Astrocyte of the spinal cord (primary cell): ENCODE measurements at places on chromosomes 3 and 15.
A peak's percentile ranks its signal among the peaks of the same experiment; 100 is the strongest.

DNA sequence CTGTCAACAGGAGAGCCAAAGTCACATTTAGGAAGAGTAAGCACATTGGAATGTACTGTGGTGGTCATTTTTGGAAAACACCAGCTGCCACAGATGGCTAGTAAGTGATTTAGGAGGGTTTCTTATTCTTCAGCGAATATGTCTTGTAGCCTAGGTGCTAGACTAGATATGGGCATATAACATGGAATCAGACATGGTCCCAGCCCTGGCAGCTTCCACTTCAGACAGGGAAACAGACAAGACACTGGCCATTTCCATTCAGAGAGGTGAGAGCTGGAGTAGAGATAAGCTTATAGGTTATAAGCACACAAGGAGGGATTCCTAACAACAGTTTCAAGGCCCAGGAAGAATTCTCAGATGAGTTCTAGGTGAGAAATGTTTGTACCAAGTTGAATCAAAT, 28.2 kb upstream of the BFSP2 start:
- DNase-seq: no peak

DNA sequence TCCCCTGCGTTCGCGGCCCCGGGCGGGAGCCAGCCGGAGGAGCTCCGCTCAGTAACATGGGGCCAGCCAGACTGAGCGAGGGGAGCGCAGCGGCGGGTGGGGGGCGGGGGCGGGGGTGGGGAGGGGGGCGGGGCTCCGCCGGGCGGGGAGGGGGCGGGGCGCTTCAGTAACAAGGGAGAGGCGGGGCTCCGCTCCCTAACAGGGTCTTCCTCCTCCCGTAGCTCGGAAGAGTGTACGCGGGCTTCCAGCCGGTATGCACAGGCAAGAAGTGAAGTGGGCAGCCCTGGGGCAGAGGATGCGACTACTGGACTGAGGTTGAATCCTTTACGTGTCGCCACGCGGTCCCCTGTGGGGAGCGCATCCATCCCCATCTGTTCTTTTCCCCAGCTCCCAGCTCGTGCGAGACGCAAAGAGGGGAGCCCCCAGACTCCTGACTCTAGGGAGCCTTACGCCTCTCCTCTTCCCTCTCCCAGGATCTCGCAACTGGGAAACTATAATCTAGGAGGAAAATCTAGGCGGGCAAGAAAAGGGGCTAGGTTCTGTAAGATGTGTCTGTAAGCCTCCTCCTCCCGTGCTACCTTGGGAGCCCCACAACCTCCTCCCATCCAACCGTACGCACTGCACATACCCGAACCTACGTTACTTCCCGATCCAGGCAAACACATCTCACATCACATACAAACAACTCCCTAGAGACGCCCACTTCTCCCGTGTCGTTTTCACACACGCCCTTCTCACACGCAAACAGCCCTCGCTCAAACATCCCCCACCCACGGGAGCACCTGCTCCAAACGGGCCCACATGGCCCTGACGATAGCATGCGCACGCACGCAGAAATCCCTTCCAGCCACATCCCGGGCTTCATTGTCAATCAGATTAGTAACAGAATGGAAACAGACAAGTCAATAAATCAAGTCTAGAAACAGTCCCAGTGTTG, at the start of gene SHF:
TSS of gene SHF (minus strand) at position 73 of the 937 bp plus-strand sequence. CDS start at position 58, 15 bp downstream.
- DNase-seq: peak; percentile 28

GRCh38 chr3:156443079-156443478, 111.8 kb downstream of the SSR3 start:
- DNase-seq: no peak

DNA sequence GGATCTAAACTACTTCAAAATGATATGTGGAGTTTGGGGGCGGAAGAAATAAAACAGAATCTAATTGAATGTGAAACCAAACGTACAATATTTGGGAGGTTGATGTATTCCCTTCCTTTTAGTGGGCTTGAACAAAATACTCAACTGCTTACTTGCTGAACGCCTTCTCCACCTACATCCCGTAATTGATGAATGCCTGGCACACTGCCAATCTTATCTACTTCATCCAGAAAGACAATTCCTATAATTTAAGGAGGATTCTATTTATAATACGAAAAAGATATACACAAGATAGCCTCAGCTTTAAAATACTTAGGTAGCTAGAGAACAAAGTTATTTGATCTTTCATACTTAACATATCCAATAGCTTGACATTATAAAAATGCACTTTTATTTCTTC, 23.1 kb upstream of the PDCD7 start:
- no peak for DNase-seq

DNA sequence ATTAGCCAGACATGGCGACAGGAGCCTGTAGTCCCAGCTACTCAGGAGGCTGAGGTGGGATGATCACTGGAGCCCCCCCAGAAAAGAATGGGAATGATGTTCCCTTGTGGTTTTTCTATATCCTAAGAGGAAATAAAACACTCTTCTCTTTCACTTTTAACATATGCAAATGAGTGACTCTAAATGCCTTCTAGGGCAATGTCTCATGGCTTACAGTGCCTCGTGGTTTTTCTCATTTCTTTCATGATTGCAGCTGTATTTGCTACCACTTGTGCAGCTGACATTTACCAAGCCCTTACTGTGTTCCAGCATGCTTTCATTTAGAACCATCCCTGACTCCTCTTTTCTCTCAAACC, 26.4 kb downstream of the STOML1 start:
- peak; percentile 62 for DNase-seq

- DNase-seq: no peak
Measured at GRCh38 chr3:18745472-18745871, 320.3 kb upstream of the SATB1 start.

GRCh38 chr15:73909651-73910050, 16.6 kb upstream of the LOXL1 start:
- no peak for DNase-seq

GRCh38 chr3:28077572-28077971, 163.8 kb upstream of the CMC1 start:
- peak; percentile 61 for DNase-seq

GRCh38 chr3:144237351-144237750, 265.7 kb downstream of the DIPK2A start:
- DNase-seq: no peak

GRCh38 chr3:9178697-9179096, 70.7 kb downstream of the SRGAP3 start:
- DNase-seq: no peak

DNA sequence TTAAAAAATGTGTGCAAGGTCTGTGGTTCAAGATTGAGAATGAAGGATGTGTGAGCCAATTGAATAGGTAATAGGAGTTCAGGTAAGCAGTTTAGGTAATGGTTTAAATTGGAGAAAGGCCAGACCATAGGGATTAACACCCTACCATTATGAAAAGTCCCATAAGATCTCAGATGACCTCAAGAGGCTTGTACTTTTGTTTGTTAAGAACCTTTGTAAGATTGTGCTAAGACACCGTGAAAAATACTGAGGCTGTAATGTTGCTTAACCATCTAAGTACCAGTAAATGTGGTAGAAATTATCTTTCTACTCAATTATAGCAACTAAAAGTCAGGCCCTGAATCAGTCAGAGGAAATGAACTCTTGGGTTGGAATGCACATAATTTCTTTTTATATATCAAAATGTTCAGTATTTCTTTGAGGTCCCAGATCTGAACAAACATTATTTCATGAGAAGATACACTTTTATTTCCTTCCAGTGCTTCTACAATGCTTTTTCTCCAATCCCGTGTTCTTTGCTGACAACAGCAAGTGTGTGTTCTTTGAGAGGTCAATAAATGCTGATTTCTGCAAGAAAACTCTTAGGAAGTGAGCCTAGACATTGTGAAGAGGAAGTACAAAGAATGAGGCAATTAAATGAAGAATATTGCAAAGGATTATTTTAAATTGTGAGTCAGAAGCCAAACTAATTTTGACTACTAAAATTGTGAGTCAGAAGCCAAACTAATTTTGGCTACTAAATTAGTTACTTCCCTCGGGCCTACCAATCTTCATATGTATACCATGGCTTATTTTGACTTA, 66.4 kb downstream of the TCF12 start:
- peak; percentile 49 for DNase-seq

- peak; percentile 64 for DNase-seq
Measured at GRCh38 chr3:194086388-194087075, 49.4 kb upstream of the HES1 start.

DNA sequence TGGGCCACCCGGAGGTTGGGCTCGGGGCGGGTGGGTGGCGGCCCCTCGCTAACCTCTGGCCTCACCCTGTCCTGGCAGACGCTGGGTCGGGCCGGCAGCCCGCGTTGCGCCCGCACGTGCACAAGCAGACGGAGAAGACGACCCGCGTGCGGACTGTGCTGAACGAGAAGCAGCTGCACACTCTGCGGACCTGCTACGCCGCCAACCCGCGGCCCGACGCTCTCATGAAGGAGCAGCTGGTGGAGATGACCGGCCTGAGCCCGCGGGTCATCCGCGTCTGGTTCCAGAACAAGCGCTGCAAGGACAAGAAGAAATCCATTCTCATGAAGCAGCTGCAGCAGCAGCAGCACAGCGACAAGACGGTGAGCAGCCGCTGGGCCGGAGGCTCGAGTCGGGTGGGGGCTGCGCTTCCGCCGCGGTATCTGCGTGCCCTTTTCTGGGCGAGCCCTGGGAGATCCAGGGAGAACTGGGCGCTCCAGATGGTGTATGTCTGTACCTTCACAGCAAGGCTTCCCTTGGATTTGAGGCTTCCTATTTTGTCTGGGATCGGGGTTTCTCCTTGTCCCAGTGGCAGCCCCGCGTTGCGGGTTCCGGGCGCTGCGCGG, 3.7 kb downstream of the ISL2 start:
- peak; percentile 42 for DNase-seq

- no peak for DNase-seq
Measured at GRCh38 chr3:4195006-4195405, 108.2 kb upstream of the SETMAR start.

- DNase-seq: peak; percentile 77
Measured at GRCh38 chr3:178325330-178325729, 210.9 kb upstream of the KCNMB2 start.

- DNase-seq: no peak
Measured at GRCh38 chr3:171251835-171252234, 208.4 kb downstream of the TNIK start.

GRCh38 chr15:65561934-65562333, 31.7 kb downstream of the HACD3 start:
- no peak for DNase-seq

DNA sequence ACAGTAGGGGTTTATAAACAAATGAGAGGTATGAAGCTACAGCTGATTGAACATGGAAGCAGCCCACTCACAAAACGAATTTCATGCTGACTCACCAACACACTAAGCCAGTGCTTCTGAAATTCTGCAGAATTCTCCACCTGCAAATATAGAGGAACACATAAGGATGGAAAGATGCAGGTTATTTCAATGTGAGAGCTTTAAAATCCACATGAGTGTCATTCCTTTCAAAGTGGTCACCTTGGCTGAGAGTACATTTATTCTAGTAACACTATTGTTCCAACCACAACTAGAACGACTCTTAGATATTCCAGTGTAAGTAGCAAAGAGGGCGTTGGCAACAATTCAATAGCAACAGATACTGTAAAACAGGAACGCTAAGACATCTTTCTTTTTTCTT, 189.9 kb upstream of the TSC22D2 start:
- peak; percentile 24 for DNase-seq

DNA sequence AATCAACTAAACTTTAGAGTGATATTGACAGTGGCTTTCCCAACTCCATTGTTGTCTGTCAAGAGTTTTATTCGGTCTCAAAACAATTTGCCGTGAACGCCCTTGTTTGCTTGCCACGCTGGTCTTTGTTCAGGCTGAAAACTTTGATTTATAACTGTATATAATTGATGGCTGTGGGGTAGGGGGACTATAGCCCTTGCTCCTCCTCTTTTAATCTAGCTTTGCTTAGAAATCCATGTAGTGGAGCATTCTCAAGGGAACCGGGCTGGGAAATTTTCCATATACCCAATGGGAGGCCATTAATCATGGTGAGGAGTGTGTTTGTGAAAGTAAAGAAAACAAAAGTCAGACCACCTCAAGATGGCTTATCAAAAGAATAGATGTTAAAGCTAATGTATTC, 339.8 kb upstream of the RARB start:
- peak; percentile 37 for DNase-seq

DNA sequence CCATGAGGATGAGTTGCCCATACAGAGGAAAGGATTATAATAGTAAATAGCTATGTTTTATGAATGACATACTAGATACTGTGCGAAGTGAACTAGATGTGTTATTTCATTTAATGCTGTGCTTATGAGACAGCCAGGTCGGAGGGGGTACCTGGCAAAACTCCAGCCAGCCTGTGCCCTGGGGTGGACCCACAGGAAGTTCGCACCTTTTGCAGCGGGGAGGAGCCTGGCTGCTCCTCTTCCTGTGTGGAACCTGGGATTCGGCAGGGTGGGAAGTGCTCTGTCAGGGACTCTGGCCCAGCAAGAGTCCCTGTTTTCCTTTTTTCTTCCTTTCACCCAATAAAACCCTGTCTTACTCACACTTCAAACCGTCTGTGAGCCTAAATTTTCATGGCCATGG, 452.2 kb downstream of the IL5RA start:
- DNase-seq: no peak

DNA sequence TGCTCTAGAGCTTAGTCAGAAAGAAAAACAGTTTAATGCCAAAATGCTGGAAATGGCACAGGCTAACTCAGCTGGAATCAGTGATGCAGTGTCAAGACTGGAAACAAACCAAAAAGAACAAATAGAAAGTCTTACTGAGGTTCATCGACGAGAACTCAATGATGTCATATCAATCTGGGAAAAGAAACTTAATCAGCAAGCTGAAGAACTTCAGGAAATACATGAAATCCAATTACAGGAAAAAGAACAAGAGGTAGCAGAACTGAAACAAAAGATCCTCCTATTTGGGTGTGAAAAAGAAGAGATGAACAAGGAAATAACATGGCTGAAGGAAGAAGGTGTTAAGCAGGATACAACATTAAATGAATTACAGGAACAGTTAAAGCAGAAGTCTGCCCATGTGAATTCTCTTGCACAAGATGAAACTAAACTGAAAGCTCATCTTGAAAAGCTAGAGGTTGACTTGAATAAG, 150.5 kb upstream of the LRRFIP2 start:
- peak; percentile 84 for DNase-seq

GRCh38 chr15:59444081-59444835, 6.3 kb downstream of the FAM81A start:
- no peak for DNase-seq

GRCh38 chr3:187661267-187661666, 8.9 kb downstream of the SST start:
- no peak for DNase-seq

- peak; percentile 8 for DNase-seq
Measured at GRCh38 chr15:23566651-23567050, 1.2 kb downstream of the MKRN3 start.
